ENCODE measurements at places on chromosomes 7 and 10.

DNA sequence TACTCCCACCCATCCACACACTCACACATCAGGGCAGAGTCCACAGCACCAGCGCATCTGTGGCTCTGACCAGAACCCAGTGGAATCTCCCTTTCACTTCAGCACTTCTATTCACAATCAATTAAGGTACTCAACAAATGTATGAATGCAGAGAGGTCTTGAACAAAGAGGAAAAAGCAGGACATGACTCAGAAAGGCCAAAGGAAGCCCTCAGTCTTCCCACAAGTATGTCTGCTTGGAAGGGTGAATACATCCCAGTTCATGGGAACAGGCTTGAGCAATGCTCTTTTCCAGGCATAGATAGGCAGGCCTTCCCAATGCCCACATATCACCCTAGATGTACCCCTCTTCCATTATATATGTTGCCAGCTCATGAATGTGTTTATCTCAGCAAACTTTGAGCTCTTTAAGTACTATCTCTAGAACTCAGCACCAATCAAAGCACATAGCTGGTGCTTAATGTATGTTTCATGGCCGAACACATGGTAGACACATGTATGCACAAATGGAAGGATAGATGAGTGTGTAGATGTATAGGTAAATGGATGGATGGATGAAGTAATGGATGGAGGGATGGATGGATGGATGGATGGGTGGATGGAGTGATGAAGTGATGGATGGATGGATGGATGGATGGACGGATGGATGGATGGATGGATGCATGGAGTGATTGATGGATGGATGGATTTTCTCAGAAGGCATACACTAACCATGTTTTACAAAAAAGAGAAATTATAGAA lies 507.6 kb downstream of the GRID1 start:
- no peak for DNase-seq

GRCh38 chr10:116654816-116655215 lies 34.1 kb downstream of the PNLIPRP2 start:
- DNase-seq: no peak

DNA sequence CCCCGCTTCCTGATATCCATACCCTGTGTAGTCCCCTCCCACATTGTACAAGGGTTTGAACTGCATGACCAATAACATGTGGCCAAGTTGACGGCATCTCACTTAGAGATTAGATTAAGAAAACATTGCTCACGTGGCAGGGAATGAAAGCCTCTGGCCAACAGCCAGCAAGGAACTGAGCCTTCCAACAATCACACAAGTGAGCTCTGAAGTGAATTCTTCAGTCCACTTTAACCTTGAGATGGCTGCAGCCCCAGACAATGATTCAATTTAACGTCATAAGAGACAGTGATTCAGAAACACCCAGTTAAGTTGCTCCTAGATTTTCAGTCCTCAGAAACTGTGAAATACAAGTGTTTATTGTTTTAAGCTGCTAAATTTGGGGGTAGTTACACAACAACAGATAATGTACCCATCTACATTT lies 165.9 kb upstream of the PLXNA4 start:
- no peak for DNase-seq

- no peak for DNase-seq
These were observed 22.1 kb upstream of the TBXAS1 start for GRCh38 chr7:139807009-139807408.

- DNase-seq: no peak
These were observed 194.6 kb upstream of the PDE1C start for GRCh38 chr7:32264702-32265284.

DNA sequence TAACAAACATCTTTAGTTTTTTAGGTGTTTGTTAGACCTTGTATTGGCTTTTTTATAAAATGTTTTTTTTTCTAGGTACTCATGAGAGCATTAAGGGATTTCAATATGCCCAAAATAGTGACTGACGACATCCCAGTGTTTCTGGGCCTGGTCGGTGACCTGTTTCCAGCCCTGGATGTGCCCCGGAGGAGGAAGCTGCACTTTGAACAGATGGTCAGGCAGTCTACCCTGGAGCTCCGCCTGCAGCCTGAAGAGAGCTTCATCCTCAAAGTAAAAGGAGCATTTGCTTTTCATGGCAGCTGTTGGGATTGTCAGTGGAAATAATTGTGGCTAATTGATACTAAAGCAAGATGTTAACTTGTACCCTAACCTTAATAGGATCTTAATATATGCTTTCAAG lies 161.5 kb downstream of the DNAH11 start:
- DNase-seq: no peak

DNA sequence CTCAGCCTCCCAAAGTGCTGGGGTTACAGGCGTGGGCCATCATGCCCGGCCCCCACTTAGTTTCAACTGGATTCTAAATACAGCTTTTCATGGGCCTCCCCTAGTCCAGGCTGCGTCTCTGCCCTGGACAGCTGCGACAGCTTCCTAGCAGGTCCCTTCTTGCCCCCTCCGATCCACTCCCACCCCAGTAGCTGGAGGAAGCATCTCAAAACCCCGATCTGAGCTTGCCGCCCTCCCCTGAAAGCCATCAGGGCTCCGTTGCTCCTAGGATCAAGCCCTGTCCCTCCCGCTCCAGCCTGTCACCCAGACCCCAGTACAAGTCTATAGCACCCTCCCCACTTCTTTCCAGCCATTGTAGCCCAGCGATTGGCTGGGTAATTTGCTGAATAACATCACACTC lies 64.5 kb downstream of the VWA2 start:
- DNase-seq: no peak

- no peak for DNase-seq
These were observed 734 bp downstream of the CHST3 start for GRCh38 chr10:71964743-71965515.

DNA sequence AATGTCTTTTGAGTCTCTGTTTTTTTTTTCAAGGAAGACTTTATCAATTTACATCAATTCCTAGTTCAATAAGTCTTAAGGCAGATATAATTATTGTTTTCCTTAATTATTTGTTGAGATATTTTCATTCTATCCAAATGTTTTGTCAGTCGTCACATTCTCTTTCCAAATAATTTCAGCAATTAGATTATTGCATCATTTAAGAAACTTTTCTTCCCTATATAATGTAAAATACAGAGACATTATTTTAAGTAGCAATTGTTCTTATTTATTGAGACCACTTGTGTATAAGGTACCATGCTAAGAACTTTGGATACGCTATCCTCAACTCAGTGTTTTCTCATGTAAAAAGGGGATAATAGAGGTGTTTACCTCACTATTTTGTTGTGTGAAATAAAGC lies 38.1 kb upstream of the GNAT3 start:
- no peak for DNase-seq

DNA sequence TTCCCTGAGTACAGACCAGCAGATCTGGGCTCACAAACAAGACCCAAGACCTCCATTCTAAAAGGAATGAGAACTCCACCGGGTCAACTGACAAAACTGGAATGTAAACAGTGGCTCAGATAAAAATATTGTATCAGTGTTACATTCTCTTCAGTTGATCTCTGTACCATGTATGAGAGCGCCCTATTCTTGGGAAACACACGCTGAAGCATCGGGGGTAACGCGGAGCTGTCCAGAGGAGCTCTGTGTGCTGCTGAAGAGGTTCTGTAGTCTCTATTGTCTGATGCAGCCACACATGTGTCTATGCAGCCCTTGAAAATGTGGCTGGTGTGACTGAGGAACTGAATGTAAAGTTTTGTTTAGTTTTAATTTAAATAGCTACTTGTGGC lies 39.7 kb downstream of the HIPK2 start:
- DNase-seq: no peak

DNA sequence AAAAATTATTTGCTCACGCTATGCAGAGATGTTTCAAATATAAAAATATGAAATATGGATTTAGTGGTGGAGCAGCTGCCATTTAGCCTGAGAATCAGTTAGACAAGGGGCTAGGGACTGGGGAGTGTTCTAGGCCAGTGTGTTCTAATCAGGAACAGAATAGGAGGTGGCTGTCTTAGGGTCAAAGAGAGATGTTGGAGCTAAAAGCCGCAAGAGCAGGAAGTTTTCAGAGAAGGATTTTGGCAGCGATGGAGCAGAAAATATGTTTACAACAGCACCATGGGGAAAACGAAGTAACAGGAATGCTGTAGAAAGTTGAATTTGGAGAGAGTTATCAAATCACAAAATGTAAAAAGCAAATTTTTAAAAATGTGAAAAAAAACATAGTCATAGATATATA lies 314.0 kb upstream of the SEMA3A start:
- no peak for DNase-seq

- no peak for DNase-seq
These were observed 40.1 kb downstream of the REEP3 start for GRCh38 chr10:63561341-63561740.

- no peak for DNase-seq
These were observed 343.0 kb upstream of the PCDH15 start for GRCh38 chr10:55144001-55144400.

DNA sequence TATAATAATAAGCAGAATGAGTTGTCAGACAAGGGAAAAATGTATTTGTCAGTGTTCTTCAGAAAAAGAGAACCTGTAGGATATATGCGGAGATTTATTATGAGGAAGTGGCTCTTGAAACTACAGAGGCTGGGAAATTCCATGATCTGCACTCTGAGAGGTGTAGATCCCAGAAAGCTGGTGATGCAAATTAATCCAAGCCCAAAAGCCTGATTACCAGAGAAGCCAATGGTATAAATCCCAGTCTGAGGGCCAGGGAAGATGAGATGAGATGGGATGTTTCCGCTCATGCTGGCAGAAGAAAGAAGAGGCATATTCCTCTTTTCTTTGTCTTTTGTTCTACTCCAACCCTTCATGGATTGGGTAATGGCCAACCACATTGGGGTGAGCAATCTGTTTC lies 732.8 kb upstream of the IGFBP3 start:
- DNase-seq: no peak

Measured in stimulated activated CD4-positive, alpha-beta T cell treated with anti-CD3 and anti-CD28 coated beads, Interleukin-1b, Interleukin-23, amount 100 ng/mL, for 1 hour (primary cell).